DMS79 (cell line): ENCODE measurements at places on chromosomes 3 and 15.
A peak's percentile ranks its signal among the peaks of the same experiment; 100 is the strongest.

DNA sequence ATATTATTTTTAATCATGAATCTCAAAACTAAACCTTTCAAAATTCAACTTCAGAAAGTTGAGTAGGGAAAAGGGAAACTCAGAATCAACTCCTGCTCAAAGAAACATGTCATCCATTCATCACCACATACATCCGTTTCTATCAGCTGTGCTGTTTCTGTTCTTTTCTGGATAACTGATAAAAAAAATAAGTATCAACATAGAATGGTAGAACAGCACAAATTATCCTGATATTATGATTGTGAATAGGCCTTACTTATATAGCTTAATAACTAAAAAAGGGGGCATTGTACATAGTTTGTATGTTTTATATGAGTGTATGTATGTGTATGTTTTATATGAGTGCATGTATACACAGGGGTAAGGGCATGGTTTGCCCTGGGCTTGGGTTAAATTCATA lies 3.1 kb downstream of the TM4SF1 start:
- no peak for DNase-seq

DNA sequence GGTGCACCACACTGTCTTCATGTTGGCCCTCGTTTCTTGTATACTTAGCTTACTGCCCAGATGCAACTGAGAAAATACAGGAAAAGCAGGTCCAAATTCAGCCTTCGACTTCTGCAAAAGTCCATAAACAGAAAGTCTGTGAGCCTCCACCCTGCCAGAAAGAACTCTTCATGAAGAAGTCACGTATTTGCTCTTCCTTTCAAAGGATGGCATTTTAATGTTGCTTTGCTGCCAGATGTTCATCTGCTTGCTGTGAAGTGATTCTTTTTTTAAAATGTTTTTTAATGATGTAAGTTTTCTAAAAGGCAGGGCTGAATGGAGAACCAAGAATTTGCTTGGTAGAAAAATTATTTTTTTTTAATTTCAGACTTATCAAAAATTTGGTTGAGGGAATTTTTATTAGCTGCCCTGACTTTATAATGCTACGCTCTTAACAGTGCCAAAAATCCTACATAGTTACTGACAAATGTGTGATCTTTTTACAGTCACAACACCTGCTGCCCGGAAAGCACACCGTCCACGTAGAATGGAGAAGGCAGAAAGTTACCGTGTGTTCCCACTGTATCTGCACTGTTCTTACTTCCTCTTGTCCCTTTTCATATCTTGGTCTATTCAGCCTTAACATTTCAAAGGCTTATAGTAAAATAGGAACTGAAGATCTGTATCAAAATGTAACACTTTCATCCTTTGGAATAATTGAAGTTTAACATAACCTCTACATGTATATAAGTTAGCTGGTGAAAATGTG lies 136.3 kb downstream of the LRRC28 start:
- no peak for DNase-seq

DNA sequence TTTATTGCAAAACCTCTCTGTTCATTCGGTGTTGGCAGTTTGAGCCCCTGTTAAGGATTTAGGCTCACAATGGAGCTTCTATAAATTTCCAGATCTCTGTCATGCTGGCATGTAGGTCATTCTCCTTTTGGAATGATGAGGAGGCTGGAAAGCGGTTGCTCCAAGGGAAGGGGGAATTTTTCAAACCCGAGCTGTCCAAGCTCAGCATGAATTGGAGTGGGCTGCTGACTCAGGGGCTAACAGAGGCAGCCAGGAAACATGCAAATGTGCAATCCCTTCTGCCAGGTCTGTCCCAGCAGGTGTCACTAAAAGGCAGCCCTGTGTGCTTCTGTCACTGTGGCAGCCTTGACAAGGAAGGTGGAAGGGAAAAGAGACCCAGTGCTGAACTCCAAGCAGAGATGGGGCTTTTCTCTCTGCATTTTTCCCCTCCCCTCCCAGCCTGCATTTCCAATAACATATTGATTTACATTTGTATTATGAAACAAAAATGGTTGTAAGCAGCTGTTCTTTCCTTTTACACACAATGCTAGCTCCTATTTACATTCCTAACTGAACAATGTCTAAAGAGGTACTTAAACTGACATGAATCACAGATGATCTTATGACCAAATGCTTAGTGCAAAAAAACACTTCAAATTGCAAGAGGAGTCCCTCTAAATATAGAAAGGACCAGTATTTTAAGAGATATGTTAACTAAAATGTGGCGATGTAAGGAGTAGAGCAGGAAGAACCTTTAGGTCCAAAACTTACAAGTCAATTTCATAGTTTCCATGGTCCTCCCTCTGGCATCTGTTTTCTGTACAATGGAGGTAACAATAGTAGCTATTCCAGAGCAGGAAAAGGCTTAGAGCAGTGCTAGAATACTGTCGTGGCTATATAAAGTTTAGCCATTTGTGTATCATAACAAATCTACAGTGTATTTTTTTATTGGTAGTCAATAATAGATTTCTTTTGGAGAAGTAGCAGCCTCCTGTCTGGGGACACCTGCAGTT lies 84.5 kb upstream of the ATP10A start:
- peak; percentile 4 for DNase-seq

- no peak for DNase-seq
Measured at GRCh38 chr3:12560505-12561190, 3.8 kb downstream of the MKRN2 start.

DNA sequence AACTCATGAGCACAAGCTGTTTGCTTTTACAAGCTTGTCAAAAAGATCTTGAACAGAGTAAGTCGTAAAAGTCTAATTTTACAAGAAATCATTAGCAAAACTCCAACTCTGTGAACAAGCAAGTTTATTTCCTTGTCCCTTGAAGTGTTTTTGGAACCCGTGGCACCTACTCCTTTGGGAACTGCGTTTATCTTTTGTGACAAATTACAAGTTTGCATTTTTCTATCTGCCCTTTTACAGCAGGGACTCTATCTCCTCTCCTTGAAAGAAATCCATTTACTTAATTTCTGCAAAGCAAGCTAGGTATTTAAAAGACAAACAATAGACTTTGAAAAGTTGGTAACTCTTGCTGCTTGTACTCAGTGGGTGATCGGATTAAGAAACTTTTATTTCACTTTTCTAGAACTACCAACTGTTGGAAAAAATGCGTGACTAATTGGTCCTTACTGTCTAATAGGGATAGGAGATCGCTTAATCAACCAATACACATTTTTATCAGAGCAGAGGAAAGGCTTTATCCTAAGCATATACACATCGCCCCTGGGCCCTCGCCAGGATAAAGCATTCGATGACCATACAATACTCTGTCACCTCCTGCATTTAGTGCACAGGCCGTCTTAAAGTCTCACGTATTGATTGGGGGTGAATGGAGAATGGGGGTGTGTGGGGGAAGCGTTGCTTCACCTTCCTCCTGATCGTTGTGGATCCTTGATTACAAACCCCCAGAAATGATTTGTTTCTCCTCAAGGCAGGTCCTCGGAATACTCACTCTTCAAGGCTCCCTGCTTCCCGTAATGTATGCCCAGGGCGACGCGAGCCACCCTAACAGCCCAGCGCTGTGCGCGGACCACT lies 1.7 kb downstream of the PRTG start:
- no peak for DNase-seq

DNA sequence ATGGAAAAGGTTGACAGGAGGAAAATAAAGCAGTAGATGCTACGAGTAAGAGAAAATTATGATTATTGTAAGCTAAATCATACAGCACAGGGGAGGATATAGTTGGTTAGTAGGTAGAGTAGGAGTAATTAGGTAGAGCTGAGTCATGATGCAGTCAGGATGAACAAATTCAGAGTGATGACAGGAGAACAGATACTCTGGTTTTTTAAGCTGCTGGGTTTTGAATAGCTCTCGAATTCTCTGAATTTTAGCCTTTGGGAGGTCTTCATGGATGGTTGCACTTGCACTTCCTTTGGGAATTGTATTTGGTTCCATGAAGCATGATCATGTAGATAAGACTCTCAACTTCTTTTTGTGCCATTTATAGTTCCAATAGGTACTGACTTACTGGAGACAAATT lies 96.2 kb downstream of the ECT2 start:
- DNase-seq = no peak

- DNase-seq = no peak
Measured at GRCh38 chr3:194466761-194467356, 19.9 kb downstream of the ATP13A3 start.

DNA sequence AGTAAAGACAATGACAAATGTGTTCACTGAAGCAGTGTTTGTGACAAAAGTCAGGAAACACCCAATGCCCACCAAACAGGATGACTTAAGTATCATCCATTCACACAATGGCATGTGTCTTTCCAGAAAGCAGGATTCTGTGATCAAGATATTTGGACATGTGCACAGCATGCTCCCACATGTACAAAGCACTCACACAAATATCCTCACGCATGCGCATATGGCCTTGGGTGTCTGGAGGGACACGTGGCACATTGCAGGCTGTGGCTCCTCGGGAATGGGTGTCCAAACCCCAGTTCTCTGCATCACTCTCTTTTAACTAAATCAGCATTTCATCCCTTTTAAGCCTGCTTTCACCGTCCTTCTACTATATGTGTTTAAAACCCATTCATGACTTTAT lies 130.5 kb downstream of the KLF13 start:
- DNase-seq = no peak

- no peak for DNase-seq
Measured at GRCh38 chr3:179037351-179037750, 34.3 kb downstream of the ZMAT3 start.

- DNase-seq = no peak
Measured at GRCh38 chr3:189710620-189711402, 79.6 kb downstream of the TP63 start.

- no peak for DNase-seq
Measured at GRCh38 chr3:32249184-32249782, 10.8 kb downstream of the CMTM8 start.

DNA sequence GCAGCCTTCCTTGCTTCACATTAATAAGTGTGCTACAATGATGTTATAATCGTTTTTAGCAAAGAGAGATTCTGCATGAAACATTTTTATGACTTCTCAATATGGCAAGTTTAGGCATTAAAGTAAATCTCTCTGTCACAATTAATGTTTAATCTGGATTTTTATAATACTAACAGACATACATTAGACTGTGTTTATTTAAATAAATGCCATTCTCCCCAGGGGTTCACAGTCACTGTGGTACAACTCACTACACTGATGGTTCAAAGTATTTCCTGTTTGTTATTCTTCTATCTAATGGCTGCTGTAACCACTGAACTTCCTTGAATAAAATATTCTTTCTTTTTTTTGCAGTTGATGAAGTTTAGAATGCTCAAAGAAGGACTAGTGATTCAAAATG lies 59.0 kb downstream of the SLC12A1 start:
- no peak for DNase-seq

DNA sequence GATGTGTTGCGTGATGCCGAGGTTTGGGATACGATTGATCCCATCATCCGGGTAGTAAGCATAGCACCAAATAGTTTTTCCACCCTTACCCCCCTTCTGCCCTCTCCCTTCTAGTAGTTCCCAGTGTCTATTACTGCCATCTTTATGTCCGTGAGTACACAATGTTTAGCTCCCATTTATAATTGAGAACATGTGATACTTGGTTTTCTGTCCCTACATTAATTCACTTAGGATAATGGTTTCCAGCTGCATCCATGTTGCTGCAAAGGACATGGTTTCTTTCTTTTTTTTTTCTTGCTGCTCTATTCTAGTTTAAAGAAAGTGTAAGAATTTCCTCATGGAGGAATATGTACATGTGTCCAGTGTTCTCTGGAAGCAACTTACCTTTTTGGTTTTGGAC lies 51.8 kb downstream of the NSUN3 start:
- DNase-seq = no peak

GRCh38 chr3:176942305-176942704 lies 255.0 kb downstream of the TBL1XR1 start:
- DNase-seq = no peak

GRCh38 chr3:141380987-141381386 lies 12.7 kb downstream of the ZBTB38 start:
- no peak for DNase-seq

DNA sequence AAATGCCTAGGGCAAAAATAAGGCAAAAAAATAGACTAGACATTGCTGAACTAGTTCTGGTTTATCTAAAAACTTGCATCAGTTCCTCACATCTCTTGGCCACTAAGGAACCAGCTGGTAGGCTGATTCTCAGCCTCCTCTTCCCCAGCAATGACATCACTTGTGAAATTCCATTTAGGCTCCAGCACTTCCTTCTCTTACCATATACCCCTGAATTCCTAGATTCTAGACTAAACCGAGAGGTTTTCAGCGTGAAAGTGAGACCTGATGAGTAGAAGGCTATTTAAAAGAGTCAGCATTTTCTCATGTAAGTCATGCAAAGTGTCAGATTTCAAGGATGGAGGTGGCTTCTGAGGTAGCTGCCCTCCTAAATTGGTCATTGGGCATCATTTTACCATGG lies 247.1 kb upstream of the CDIN1 start:
- no peak for DNase-seq

DNA sequence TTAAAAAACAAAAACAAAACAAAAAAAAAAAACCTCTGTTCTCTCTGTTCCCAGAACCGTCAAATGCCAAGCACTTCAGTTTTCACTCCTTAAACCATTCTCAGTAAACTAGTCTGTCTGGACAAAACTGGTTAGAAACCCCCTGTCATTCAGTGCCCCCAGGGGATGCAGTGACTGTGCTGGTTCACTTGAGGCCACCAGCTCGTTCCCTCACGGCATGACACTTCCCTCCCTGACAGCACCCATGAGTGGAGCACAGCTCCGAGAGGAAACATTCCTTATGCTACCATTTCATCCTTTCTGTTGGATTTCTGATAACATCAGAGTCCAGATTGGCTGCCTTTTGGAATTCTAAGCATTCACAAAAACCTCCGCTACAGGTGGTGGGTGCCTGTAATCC lies 244.0 kb upstream of the TPM1 start:
- no peak for DNase-seq

DNA sequence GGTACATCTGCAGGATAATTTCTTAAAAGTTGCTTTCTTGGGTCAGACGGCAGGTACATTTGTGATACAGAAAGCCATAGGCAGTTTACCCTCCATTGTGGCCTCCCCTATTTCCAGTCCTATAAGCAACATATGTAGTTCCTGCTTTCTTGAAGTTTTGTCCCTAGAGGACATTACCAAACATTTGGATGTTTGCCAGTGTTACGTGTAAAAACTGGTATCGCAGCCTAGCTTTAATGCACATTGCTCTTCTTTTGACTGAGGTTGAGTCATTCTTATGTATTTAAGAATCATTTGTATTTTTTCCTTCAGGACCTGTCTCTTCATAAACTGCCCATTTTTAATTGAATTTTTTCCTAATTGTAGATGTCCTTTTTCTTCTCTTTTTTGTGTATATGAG lies 114.3 kb downstream of the DIPK2A start:
- no peak for DNase-seq

DNA sequence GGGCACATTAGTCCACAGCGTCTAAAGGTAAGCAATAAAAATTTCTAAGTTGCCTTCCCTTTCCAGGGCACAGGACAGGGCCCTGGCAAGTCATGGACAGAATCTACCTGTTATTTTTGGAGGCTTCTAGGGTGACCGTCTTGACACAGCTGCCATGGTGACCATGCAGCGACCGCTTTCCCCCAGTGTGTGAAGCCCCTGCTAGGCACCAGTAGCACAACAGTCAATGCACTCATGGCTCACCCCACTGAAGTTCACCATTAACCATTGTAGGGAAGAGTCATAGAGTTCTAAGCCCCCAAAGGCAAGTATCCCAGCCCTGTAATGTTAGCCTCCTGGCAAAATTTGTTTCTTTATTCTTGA lies 43.8 kb upstream of the SLCO2A1 start:
- no peak for DNase-seq
